ENCODE measurements at places on chromosomes 2 and 18.

- DNase-seq, result no peak
Measured at GRCh38 chr2:169704160-169704708, 10.0 kb downstream of the PHOSPHO2 start.

- DNase-seq, result no peak
Measured at GRCh38 chr2:181781078-181781786, 100.9 kb upstream of the NEUROD1 start.

DNA sequence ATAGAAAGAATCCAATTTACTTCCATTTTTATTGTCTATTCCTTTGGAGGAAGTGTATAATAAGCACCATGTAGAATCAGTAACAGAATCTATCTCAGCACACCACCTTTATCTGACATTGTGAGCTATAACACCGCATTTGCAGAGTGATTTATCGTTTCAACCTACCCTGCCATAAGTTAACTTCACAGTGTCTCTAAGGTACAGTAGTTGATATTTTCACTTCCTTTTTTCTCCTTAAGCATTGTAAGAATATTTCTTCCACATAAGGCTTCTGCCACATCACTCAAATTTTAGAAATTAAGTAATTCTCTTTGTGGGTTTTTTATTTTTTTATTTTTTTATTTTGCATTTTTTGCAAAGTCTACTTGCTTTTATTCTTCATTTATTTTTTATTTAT is 107.1 kb downstream of the TMX3 start:
- DNase-seq, result no peak

DNA sequence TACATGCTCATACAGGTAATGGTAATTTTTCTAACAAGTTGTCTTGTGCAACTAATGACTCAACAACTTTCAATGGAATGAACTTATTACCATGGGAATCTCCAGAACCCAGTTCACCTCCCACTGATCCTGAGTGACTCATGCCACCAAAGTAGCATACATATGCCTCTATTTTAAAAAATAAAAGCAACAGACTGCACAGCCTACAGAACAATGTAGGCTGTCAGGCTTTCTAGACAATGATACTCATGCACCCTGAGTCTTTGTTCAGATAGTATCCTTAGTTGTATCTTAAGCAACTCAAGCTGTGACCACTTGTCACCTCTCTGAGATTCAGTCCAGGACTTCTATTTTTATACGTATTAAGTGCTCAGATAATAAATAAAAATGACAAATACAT is 531.0 kb upstream of the SETBP1 start:
- DNase-seq, result no peak

GRCh38 chr2:68603059-68603458 is 40.3 kb upstream of the PROKR1 start:
- no peak for DNase-seq

DNA sequence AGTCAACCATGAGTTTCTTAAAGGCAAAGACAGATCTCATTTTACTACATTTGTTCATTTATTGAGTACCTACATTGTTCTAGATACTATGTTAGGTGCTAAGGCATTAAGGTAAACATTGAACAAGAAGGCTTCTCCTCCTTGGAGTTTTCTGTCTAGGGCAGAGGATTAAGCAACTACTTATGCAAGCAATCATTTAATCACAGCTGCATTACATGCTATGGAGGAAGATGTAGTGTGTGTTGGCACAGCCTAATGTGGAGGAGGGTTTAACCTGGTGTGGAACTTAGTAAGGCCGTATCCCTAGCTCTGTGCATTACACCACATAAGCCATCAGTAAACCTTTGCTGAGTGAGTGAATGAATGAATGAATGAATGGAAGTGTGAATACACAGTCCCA is 106.5 kb upstream of the MAP3K20 start:
- DNase-seq, result no peak

GRCh38 chr2:47043142-47043890 is 111.8 kb downstream of the STPG4 start:
- DNase-seq, result no peak

- no peak for DNase-seq
Measured at GRCh38 chr2:180240774-180241173, 233.7 kb upstream of the CWC22 start.

- no peak for DNase-seq
Measured at GRCh38 chr18:507636-508035, 7.1 kb upstream of the COLEC12 start.
